ENCODE measurements at places on chromosomes 2 and 18.

- DNase-seq: no peak
Observed at GRCh38 chr2:38120829-38121228, 44.9 kb upstream of the CYP1B1 start.

GRCh38 chr18:48409591-48410094, 460 bp upstream of the ZBTB7C start:
- no peak for DNase-seq

DNA sequence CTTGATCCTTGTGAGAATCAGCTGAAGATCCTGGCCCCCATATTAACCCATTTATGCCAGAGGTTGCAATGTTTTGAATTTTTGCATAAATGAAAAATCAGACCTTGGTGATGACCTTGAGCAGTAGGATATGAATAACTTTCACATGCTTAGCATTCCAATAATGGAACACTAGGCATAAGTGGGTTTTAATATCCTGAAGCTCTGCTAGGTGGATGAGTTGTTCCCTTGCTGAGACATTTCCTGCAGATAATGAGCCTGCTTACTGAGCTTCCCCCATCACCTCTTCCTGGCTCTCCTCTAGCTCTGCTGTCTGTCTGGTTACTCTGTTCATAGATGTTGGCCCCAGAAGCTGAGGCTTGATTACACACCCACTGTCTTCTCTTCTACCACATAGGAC, 25.5 kb upstream of the SEC11C start:
- no peak for DNase-seq

DNA sequence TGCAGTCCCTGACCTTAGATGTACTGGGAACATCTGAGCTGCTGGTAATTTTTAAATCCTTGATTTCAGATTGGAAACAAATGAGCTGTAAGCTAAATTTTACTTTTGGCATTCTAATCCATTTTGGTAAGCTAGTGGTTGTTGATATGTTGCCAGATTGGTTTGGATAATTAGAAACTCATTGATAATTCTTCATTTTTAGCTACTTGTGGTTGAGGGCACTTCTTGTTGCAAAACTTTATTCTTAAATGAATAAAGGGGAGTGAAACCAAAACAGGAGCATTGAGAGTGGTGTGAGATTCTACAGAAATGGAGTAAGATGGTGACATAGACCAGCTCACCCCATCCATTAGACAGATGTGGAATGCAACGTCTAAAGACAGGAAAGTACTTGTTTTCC, 64.5 kb downstream of the ITGB1BP1 start:
- DNase-seq: no peak

DNA sequence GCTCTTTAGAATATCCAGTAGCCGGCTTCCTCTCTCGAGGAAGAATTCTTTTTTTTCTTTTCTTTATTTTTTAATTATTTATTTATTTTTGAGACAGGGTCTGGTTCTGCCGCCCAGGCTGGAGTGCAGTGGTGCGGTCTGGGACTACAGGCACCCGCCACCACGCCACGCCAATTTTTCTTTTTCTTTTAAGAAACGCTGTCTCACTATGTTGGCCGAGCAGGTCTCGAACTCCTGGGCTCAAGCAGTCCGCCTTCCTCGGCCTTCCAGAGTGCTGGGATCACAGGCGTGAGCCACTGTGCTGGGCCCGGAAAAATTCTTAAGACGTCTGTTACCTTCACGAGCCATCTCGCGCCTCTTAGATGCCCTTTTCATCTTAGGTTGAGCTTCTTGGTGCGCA, 931 bp upstream of the TMEM131 start:
- no peak for DNase-seq

- no peak for DNase-seq
Observed at GRCh38 chr2:10042301-10043161, 819 bp upstream of the KLF11 start.

GRCh38 chr2:205868773-205869333, 186.6 kb downstream of the NRP2 start:
- no peak for DNase-seq

DNA sequence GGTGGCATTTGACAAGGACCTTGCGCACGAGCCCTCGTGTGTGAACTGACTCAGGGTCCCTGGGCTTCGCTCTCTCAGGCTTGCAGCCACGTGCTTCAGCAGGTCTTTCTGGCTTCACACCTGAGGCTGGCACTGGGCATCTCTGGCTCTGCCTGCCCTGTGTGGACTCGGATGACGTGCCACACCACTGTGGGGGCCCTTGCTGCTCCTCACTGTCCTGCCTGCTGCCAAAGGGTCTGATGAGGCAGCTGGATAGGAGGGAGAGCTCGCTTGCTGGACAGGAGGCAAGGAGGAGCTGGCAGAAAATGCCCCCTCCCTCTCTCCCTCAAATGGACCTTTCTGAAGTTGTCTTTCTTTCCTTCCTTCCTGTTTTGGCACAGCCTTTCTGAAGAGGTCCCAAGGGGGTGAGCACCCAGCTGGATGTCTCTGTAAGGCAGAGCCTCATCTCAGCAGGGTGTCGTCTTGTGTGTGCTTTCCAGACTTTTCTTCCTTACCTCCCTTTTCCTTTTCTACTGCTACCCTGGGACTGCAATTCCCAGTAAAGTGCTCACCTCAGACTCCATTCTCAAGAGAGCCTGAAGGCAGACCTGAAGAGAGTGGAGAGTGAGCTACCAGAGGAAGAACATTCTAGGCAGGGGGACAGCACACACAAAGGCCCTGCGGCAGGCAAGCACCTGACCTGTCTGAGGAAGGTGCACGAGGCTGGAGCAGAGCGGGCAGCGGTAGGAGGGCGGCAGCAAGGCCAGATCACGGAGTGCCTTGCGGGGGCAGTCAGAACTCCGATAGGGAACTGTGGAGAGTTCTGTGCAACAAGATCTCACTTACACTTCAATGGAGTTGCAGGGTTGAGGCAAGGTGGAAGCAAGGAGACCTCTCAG, 5.3 kb downstream of the PER2 start:
- no peak for DNase-seq

DNA sequence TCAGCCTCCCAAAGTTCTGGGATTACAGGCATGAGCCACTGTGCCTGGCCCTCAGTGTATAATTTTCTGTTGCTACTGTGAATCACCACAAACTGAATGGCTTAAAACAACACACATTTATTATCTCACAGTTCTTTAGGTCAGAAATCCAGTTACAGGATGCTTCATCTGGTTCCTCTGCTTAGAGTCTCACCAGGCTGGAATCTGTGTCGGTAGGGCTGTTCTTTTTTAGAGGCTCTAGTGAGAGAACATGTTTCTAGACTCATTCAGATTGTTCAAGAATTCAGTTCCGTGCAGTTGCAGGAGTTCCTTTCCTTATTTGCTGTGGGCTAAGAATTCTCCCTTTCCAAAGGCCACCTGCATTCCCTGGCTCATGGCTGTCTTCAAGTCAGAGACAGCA, 22.2 kb downstream of the CCDC121 start:
- no peak for DNase-seq

DNA sequence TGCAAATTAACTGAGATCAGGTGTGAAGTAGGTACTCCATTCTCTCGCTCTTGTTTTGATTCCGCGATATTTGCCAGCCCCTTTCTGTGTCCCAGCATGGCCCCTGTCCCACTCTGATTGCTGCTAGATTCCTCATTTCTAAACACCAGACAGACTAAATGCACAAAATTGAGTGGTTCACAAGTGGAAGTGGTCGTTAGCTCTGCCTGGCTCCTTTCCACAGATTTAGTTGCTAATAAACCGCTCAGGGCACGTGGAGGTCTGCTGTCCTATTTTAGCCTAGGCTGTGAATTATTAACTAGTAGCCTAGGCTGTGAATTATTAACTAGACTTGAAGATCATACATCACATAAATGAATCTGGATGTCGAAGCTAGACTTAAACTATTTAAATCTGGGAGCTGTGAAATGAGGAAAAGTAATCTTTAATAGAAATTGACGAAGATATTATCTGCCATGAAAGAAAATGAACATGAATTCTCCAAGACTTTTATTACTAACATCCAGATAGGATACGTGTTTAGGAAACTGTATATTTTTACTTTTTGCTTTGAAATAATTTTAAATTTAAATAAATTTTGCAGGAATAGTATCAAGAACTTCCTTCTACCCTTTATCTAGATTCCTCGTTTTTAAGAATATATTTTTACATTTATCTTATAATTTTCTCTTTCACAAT, 3.7 kb downstream of the IL1RL2 start:
- no peak for DNase-seq

DNA sequence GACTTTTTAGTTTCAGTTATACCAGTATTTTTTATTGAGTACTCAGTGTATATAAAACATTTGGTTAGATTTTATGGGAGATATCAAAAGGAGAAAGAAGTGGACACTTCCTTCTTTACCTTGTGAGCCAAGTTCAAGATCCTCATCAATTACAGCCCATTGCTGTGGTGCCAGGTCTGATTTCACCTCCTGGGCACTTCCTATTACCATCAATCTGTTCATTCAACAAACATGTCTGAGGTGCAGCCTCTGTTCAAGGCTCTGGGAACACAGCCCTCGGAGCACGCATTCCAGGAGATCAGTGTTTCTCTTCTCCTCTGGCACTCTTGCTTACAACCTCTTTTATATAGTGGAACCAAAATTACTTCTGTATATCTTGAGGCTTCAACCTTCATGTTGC, 171.4 kb upstream of the ALPP start:
- DNase-seq: no peak

DNA sequence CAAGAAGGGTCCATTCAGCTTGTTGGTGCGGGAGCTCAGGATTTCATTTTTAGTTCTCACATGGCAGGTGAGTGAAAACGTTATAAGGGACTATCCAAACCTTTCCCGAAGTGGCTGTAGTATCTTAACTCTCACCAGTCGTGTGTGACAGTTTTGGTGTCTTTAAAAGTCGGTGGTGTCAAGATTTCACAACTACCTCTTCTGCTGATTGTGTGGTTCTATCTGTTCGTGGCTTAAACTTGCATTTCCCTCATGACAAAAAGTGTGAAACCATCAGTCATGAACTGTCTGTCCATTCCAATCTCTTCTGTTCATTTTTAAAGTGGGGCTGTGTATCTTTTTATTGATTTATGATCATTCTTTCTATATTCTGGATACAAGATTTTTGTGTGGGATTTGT, 3.8 kb upstream of the AQP12B start:
- DNase-seq: no peak

GRCh38 chr2:190340369-190340768, 3.0 kb upstream of the INPP1 start:
- no peak for DNase-seq

DNA sequence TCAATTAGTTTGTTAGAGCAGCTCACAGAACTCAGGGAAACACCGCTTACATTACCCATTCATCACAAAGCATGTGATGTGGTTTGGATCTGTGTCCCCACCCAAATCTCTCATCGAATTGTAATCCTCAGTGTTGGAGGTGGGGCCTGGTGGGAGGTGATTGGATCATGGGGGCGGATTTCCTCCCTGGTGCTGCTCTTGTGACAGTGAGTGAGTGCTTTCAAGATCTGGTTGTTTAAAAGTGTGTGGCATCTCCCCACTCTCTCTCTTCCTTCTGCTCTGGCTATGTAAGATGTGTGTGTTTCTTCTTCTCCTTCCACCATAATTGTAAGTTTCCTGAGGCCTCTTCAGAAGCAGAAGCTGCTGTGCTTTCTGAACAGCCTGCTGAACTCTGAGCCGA, 63.5 kb upstream of the AGPS start:
- DNase-seq: no peak

DNA sequence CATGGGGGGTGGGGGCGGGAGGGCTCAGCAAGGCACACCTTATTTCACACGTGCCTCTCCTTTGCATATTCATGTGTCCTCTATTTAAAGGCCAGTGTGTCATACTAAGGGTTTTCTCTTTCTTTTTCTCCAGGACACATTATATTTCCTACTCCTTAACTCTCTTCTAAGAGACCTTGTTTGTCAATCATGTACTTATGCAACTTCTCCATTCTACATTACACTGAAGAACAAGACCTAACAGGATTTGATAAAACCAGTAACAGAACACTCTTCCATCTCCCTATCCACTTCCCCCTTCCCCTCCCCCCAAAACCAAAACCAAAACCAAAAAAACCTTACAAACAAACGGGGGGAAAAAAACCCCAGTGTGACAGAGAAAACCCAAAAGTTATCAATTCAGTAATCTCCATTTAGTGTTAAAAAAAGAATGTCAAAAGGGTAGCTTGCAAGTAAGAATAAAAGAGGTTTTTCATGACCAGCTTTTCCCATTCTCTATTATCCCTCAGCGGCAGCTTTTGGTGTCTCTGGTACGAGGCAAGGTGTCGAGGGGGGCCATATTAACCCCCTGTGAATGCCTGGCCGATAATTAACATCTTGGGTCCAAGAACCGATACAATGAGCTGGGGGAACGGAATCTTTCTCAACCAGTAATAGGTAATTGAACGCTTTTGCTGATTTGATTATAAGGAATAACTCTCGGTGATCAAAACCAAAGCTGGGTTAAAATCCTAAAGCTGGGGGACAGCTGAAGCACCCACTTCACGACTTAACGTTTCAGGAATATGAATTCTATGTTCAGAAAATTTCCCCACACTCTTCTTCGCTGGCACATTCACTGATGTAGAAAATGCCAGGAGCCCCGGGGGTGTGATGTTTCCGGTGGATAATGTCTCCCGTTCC, 191.0 kb upstream of the TCF4 start:
- DNase-seq: no peak

- no peak for DNase-seq
Observed at GRCh38 chr18:35477497-35477896, 20.3 kb downstream of the INO80C start.

- no peak for DNase-seq
Observed at GRCh38 chr2:239177908-239178307, 222.9 kb downstream of the HDAC4 start.

GRCh38 chr2:100832885-100833284, 12.9 kb downstream of the NPAS2 start:
- DNase-seq: no peak

- no peak for DNase-seq
Observed at GRCh38 chr2:57908736-57909161, 137.9 kb upstream of the VRK2 start.

GRCh38 chr2:148939271-148939670, 64.2 kb downstream of the KIF5C start:
- no peak for DNase-seq

DNA sequence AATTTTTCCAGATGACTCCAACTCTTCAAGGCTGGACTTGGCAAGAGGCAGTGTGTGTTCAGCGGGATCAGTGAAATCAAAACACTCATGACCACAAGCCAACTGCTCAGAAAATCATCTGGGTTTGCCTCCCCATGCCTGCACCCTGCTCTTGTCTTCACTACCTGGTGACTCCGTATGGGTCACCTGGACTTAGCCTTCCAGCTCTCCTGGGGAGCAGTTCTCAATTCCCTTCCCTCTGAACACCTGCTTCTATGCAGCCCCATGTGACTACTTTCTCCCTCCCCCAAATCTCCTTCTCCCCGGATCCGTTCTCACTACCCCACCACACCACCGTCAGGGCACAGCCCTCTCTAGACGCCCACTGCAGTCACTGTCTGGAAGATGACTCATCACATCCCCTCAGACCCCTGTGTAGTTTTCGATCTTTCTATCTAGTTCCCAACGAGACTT, 130.2 kb upstream of the ID2 start:
- no peak for DNase-seq

GRCh38 chr2:12168791-12169388, 422.5 kb downstream of the LPIN1 start:
- DNase-seq: no peak

DNA sequence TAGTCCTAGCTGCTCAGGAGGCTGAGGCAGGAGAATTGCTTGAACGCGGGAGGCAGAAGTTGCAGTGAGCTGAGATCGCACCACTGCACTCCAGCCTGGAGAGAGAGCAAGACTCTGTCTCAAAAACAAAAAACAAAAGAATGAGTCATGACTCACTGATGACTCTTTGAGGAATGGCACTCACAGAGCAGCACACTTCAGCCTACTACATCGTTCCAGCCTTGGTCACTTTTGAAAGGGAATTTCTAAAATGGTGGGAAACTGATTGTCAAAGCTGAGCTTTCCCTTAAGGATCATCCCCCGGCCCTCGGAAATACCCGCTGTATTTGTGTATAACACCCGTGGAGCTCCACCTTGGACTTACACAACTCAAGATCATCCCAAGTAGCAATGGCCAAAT, 217.3 kb upstream of the HS6ST1 start:
- no peak for DNase-seq

All from GOT3 (cell line).